ENCODE measurements at places on chromosomes 3 and 15. TPM values are rescaled to one million over a fixed set of nuclear protein-coding genes. Genes with fewer than 3 reads are reported as not detected.

- DNase-seq = no peak
- H3K36me3 ChIP-seq = no peaks in the 10 kb centered on the region
- H3K27me3 ChIP-seq = no peaks in the 10 kb centered on the region
- H3K4me1 ChIP-seq = no peaks in the 10 kb centered on the region
- H3K4me3 ChIP-seq = no peak overlapping the region
These were observed 466.9 kb downstream of the SOX2 start for GRCh38 chr3:182178488-182179200.

GRCh38 chr15:91694131-91694830 lies 159.2 kb upstream of the SLCO3A1 start:
- H3K4me3 ChIP-seq = no peak overlapping the region
- H3K27ac ChIP-seq = no peak overlapping the region
- no peaks in the 10 kb centered on the region for H3K36me3 ChIP-seq
- no peak for DNase-seq
- no peaks in the 10 kb centered on the region for H3K4me1 ChIP-seq

- no peak for DNase-seq
- H3K36me3 ChIP-seq = peaks cover 63% of the 10 kb centered on the region
- peaks cover 46% of the 10 kb centered on the region for H3K4me1 ChIP-seq
- no peak overlapping the region for H3K27ac ChIP-seq
These were observed 7.9 kb downstream of the SLC25A26 start for GRCh38 chr3:66228707-66229106.

- no peaks in the 10 kb centered on the region for H3K36me3 ChIP-seq
- no peaks in the 10 kb centered on the region for H3K4me1 ChIP-seq
- no peak overlapping the region for H3K4me3 ChIP-seq
- H3K27ac ChIP-seq = no peak overlapping the region
- H3K27me3 ChIP-seq = peaks cover 35% of the 10 kb centered on the region
These were observed 56.8 kb upstream of the LCTL start for GRCh38 chr15:66622591-66623022.

- no peak overlapping the region for H3K4me3 ChIP-seq
- peaks cover 35% of the 10 kb centered on the region for H3K4me1 ChIP-seq
- no peak overlapping the region for H3K27ac ChIP-seq
- DNase-seq = no peak
- H3K36me3 ChIP-seq = peaks cover 26% of the 10 kb centered on the region
- H3K27me3 ChIP-seq = no peaks in the 10 kb centered on the region
These were observed 11.3 kb downstream of the UBR1 start for GRCh38 chr15:43094416-43095030.

The KLHL40 gene
- total RNA-seq = not detected

The AGBL1 gene
- total RNA-seq = not detected
